ENCODE measurements at places on chromosomes 13 and 19.

DNA sequence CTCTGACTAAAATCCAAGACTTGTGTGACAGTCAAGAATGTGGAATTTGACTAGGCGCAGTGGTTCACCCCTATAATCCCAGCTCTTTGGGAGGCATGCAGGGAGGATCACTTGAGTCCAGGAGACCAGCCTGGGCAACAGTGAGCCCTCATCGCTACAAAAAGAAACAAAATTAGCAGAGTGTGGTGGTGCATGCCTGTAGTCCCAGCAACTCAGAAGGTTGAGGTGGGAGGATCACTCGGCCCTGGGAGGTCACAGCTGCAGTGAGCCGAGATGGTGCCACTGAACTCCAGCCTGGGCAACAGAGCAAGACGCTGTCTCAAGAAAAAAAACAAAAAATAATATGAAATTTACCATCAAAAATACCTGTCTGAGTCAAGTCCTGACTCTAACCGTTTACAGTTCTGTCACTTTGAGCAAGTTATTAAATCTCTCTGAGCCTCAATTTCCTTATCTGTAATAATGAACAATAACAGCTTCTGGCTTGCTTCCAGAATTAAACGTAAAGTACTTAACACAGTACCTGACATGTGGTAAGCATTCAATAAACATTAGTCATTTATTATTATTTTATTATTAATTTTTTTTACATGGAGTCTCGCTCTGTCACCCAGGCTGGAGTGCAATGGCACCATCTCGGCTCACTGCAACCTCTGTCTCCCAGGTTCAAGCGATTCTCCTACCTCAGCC lies 204.6 kb upstream of the TSC22D1 start:
- no peak for DNase-seq

DNA sequence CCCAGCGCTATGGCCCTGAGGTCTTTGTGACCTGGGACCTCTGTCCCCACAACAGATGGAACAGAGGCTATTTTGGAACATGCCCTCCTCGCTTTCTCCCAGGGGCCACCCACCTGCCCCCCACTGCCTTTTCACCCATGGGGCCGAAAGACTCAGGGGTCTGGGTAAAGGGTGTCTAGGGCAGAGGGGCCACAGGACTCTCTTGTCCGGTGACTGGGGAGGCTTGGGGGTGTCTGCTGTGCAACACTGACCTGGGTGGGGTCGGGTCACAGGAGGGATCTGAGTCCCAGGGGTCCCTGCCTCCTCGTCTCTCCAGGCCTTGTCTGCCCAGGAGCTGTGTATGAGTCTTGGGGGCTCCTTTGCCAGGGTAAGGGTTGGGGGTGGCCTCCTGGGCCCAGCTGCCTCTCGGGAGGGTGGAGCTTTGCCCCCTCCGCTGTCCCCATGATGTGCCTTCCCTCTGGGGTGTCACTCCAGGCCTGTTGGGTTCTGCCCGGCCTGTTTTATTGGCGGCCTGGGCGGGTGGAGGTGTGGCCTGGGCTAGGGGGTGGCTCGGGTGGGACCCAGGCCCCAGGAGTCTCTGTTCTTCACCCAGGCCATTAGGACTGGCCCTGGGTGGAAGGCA lies 2.1 kb downstream of the ARID3A start:
- DNase-seq: no peak

DNA sequence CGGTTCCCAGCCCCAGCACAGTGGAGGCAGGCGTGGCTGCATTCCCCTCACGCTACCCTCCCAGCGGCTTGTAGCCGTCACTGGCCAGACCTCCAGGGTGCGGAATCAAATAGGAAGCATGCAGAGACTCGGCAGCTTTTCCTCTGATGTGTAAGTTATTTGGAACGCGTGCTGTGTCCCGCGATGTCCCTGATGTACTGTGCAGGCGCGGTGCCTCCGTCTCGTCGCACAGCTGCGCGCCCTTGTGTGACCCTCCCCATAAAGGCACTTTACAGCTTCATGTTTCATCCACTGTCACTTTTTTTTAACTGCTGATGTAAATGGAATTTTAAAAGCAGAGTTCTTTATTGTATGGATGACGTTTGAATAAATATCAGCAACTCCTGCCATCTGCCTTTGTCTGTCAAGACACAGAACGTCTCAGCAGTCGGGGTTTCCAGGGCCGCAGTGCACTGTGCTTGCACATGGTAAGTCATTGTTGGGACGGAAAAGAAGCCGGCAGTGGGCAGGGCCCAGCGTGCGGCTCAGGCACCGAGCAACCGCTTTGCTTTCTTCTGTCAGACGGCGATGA lies 7.3 kb upstream of the F7 start:
- no peak for DNase-seq

- no peak for DNase-seq
Measured at GRCh38 chr13:93473441-93474270, 247.0 kb downstream of the GPC6 start.

- no peak for DNase-seq
Measured at GRCh38 chr13:111513766-111514609, 193.5 kb downstream of the TEX29 start.

GRCh38 chr19:8821748-8822241 lies 10.3 kb downstream of the ZNF558 start:
- no peak for DNase-seq

DNA sequence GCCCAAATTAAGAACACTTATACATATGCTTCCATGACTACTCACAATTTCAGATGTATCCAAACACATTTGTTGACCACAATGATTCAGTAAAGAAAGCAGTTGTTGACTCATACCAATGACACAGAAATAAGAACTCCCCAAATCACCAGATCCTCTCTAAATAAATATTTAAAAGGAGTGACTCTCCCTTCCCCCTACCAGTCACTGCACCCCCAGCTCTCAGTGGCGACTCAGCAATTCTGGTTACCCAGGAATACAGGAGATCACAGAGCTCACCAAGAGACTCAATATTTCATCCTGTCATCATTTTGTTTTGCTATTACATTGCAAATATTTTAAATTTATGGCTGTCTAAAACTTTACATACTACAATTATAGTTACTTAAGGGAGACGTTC lies 131.5 kb downstream of the RGCC start:
- DNase-seq: no peak

DNA sequence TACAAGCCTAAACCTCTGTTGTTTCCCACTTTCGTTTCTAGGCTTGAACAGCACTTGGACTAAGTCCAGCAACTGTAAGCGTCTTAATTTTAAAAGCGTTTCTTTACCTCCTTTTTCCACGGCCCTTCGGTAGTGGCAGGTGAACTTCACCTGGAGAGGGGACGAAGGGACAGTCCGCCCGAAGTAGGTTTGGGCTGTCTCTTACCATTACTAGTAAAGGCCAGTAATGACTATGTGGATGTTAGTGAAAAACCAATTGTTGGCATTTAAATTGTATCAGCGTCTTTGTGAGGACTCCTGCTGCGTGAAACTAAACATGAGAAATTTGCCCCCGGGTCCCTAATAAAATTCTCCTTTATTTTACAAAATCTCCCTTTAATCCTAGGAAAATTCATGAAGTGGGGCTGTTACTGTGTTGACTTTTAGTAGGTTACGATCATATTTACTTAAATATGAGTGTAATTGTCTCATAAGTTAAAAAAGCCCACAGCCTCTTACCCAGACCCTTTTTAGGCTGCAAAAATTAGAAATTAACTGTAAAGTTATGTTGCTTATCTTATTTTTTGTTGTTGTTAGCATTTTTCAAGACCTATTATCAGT lies 983 bp downstream of the ITM2B start:
- no peak for DNase-seq

DNA sequence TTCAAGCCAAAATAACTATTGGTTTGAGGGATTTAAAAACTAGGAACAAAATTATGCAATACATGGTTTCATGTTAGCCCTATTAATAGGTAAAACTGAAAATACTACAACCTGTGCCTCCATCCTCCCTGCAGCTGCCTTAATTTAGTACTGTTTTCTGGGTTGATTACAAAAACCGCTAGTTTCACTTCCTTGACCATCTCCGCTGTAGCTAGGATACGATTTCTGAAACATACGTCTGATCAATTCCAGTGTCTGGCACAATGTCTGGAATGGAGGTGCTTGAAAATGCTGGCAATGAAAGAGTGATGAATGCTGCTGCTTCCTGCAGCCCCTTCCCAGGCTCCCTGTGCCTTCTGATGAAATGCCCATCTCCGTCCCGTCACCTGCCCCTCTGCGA lies 273.5 kb downstream of the SHISA2 start:
- DNase-seq: no peak

Data from forelimb muscle (tissue), 1 donor.